ENCODE measurements at places on chromosomes 11 and 22.

- DNase-seq: no peak
These were observed 14.7 kb upstream of the MFRP start for GRCh38 chr11:119361056-119361787.

DNA sequence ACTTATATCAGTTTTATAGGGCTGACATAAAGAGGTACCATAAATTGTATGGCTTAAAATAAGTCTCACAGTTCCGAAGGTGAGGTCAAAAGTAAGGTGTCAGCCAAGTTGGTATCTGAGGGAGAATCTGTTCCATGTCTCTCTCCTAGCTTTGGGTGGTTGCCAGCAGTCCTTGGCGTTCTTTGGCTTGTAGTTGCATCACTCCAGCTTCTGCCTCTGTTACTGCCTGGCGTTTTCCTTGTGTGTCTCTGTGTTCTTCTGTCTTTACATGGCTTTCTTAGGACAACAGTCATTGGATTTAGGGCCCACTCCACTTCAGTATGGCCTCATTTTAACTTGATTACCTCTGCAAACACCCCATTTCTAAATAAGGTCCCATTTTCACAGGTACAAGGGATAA is 16.7 kb downstream of the MMP7 start:
- no peak for DNase-seq

GRCh38 chr11:128831174-128832120 is 35.6 kb downstream of the KCNJ1 start:
- peak; percentile 94 for DNase-seq

GRCh38 chr11:5550440-5551095 is 2.2 kb upstream of the OR52H1 start:
- no peak for DNase-seq

All from NAMALWA (cell line).